ENCODE measurements at places on chromosomes 16 and 17.
A peak's percentile ranks its signal among the peaks of the same experiment; 100 is the strongest.

DNA sequence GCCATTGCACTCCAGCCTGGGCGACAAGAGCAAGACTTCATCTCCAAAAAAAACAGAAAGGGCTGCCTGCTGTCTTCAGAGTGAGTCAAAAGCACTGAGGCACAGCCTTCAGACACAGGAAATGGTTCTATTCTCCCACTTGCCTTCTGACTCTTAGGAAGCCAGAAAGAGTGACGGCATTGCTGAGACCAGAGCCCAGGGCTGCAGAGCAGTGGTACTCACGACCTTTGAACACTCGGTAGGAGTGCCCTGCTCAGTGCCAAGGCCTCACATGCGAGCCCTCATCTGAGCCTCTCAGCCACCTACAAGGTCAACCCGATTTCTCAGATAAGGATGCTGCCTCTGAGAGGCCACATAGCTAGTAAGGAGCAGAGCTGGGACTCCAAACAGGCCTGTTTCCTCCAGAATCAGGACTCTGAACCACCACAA is 3.5 kb upstream of the ITGAE start:
- DNase-seq: no peak

DNA sequence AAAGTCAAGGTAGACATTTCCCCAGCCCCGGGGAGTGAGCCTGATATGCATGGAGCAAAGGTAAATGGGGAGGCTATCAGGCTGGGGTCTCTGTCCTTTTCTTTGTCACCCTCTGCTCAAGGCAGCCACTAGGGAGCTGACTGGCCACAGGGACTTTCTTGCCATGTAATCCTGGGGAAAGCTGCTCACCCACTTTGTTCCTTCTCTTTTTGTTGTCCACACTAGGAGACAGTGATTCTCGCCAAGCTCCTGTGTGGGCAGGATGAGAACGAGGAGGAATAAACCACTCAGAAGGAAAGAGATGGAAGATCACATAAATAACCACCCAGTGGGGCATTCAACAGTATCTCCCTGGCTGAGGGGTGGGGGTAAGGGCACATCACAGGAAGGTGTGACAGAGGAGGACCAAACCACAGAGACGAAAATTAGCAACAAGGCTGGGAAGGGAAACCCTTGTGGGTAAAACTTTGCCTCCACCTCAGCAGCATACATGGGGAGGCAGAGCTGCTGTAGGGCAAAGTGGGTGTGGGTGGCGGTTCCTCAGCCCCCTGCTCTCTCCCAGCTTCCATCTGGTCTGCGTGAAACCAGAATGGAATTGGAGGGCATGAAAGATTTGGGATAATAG is 26.2 kb upstream of the CCL1 start:
- DNase-seq: no peak

DNA sequence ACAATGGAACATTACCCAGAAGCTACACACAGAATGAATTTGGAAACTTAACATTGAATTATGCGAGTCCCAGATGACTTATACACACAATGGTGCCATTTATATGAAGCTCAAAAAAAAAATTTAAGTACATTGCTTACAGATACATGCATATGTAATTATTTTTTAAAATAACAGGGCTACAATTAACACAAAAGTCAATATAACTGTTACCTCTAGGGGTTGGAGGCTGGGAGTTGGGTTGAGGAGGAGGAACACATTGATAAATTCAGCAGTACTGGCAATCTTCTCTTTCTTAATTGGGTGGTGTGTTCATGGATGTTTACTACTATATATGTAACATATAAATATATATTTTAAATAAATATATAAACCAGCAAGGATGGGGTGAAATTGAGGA is 1.1 kb downstream of the ZNF23 start:
- no peak for DNase-seq

DNA sequence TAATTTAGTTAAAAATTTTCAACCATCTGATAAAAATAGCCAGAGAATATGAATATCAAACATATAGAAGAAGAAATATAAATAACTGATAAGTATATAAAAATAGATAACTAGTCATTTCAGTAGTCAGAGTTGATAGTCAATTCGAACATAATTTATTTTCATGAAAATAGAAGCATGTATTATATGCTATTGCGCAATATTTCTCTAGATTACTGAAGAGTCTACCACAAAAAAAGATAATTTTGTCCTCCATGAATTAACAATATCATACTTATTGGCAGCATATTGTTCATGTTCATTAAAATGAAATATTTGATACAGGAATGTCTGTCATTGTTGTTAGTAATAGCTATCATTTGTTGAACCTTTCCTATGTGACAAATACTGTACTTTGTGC is 376.2 kb upstream of the TOM1L1 start:
- DNase-seq: no peak

- DNase-seq: no peak
Observed at GRCh38 chr16:66277311-66278070, 89.0 kb upstream of the CDH5 start.

DNA sequence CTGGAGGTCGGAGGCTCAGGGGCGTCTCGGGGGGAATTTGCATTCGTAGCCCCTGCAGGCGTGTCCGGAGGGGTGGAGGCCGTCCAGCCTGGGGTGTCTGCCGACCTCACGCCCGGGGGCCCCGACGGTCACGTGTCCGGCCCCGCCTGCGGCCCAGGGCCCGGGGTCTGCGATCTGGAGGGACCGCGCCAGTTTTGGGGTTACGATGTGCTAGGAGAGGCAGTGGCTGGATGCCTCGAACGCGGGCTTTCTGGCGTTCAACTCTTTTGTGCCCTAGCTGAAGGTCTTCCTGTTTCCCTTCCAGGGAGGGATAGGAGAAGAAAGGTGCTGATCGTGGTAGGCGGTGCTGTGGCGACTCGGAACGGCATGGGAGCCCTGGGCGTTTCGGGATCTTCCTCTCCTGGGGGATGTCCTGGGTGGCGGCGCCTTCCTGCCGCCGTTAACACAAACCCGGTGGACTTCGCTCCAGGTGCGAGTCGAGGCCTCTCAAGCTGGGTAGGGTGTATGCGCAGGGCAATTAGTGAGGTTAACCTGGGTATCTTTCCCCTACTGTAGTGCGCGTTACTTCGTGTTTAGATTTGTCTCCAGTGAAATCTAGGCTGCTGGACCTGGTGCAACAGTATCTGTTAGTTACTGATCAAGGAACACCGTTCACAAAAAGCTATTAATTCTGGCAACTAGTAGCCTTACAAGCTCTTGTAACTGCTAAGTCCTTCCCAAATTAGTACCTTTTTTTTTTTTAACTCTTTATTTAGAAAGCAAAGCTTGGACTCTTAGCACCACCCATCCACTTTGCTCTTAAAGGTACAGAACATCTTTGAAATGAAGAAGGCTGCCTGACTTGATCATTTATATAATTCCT is 1.3 kb downstream of the AKAP1 start:
- peak; percentile 40 for DNase-seq

DNA sequence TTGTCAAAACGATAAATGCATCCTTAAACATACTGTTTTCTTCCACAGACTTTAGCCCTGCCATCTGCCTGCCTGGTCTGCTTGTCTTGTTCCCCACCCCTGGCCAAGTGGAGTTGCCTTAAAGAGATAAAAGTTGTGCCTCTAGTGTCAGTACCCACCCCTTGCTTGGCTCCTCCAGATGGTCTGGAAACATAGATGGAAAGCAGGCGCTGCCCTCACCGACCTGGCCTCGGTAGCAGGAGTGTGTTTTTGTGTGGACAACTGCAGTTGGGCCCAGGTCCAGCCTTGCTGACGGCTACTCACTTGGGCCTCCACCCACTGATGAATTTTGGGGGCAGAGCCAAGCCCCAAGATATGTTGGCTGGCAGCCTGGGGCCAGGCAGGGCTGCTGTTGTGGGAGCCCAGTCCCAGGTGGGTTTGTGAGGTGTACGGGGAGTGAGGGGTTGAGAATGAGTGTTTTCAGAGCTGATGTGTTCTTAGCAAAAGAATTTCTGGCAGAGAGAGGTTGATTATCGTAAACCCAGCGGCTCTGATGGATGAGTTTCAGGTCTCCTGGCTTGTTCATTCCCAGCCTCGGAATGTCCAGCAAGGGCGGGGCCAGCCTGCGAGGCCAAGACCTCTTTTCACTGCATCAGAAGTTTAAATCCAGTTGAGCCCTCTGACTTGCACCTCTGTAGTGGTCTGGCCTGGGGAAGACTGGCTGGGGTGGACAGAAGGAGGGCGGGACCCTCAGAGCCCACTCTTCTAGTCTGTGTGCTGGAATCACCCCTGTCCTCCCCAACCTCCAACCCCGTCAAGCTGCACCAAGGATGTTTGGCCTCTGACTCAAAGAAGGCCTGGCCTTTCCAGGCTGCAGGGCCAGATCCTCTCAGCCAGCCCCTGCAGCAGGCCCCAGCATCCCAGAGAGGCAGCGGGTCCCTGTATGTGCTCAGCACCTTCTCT is 179.7 kb downstream of the RAB11FIP4 start:
- DNase-seq: peak; percentile 83

- peak; percentile 76 for DNase-seq
Observed at GRCh38 chr17:44354582-44355561, 8.8 kb downstream of the FAM171A2 start.

GRCh38 chr16:31138621-31139578 is 3.4 kb upstream of the PRSS8 start:
- no peak for DNase-seq

- DNase-seq: no peak
Observed at GRCh38 chr17:45828171-45828570, 16.5 kb upstream of the SPPL2C start.

DNA sequence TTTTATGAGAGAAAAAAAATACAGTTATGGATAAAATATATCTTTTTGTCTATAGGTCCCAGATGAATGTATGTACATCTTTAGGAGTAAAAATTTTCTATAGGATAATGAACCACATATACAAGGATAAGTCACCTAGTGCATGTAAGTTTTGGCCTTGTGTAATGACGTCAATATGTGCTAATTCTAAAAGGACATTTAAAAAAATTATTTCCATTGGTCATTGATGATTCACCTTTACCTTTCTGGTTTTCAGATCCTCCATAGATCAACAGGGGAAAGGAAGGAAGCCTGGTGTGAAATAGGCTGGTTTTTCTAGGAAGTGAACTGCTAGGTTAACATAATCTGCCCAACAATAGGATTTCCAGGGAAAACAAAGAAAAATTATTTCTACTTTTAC is 684.3 kb upstream of the SOX9 start:
- no peak for DNase-seq

GRCh38 chr16:83513008-83513755 is 294.6 kb upstream of the HSBP1 start:
- DNase-seq: no peak

- peak; percentile 52 for DNase-seq
Observed at GRCh38 chr16:27980076-27980775, 83.3 kb downstream of the GSG1L start.

GRCh38 chr17:2796164-2797125 is at the start of gene RAP1GAP2:
TSS of gene RAP1GAP2 (plus strand) at chr17:2796438. CDS start at chr17:2796528, 90 bp downstream.
- DNase-seq: no peak

- DNase-seq: no peak
Observed at GRCh38 chr16:12584488-12585233, 219.0 kb downstream of the CPPED1 start.

DNA sequence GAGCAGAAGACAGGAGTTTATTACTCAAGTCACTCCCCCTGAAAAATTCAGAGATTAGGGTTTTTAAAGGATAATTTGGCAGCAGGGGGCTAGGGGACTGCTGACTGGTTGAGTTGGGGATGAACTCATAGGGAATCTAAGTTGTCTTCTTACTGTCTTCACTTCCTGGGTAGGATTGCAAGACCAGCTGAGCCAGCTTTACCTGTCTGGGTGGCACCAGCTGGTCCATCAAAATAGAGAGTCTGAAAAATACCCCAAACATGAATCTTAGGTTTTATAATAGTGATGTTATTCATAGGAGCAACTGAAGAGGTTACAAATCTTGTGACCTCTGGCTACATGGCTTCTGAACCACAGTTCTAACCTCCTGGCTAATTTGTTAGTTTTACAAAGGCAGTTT is 157.9 kb downstream of the PPM1E start:
- DNase-seq: no peak

GRCh38 chr16:14244196-14245010 is 173.3 kb downstream of the MRTFB start:
- no peak for DNase-seq

DNA sequence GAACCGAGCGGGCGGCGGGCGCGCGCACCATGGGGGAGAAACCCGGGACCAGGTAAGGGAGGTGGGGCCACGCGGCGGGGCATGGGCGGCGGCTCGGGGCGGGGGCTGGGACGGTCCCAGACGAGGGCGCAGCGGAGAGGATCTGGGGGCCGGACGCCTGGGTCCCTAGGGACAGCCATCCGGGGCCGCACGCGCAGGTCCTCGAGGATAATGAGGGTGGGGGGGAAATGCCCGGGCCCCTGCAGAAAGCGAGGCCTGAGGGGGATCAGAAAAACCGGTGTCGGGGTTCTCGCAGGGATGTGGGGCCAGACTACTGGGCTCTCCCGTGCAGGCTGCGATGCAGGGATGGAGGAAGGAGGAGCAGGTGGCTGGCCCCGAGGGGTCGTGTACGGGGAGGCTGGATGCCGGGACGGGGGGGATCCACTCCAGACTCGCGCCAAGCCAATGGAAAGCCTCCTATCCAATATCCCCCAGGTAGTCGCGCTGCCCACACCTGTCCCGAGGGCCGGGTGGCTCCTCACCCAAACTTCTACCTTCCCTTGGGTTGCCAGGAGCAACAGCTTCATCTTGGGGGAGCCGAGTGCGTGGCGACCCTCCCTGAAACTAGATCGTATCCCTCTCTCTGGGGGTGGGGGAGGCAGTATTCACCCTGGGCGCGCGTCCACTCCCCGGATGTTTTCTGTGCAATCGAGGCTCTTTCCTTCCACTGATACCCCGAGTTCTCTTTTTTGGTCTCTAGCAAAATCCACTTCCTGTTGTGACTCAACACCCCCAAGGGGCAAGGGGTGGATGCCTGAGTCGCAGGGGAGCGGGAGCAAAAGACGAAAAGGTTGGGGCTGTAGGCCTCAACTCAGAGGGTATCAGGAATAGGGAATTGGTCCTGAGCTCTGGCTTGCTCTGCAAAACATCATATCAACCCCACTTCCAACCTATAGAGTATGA is 532 bp downstream of the ARRB2 start:
- DNase-seq: no peak

- peak; percentile 72 for DNase-seq
Observed at GRCh38 chr16:2150418-2151187, 2.2 kb downstream of the RAB26 start.

GRCh38 chr16:88591577-88592021 is 21.4 kb downstream of the ZC3H18 start:
- DNase-seq: no peak

GRCh38 chr17:12522743-12523183 is 142.9 kb upstream of the MYOCD start:
- DNase-seq: peak; percentile 37

Data from right hindlimb (tissue), 1 donor.